Vagina (tissue), 2 donors: ENCODE measurements at places on chromosomes 5 and 9. TPM values are rescaled to one million over a fixed set of nuclear protein-coding genes. Genes with fewer than 3 reads are reported as not detected.

Gene LCNL1
- 2.0 TPM for total RNA-seq

Gene GARIN3
- not detected for total RNA-seq

DNA sequence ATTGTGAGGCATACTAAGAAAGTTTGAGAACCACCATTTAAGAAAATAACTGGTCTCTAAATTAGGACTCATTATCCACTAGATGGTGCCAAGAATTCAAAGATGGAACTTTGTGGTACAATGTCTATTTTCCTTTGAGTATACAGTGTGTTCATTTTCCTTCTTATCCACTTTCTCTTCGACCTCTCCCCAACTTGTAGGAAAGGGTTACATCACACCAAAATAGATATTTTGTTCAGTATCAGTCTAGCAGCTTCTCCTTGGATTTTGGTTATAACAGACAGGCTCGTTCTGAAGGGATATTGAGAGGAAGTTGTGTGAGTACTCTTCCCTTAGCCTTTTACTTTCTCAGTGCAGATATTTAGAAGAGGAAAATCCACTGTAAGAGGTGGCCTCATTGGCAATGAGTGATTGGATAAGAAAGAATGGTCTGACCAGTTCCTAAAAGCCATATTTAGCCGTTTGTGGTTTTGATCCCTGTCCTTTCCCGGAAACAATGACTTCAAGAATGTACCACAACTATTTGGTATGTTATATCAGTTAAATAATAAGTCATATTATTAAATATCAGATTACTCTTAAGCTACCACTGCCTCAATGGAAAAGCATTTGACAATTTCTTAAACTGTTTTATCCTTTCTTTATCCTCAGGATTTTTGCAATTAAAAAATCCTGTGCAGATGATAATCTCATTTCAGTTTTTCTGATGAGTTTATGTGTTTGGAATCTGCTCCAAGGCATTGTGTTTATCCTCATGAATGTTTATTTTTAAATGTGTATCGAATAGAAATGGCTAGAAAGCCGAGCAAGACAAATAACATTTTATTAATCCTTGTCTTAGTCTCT, 69.0 kb upstream of the GRAMD2B start:
- peak overlapping the region; percentile 39 for H3K27ac ChIP-seq
- H3K4me3 ChIP-seq, result no peak overlapping the region
- H3K27me3 ChIP-seq, result no peaks in the 10 kb centered on the region
- peaks cover 11% of the 10 kb centered on the region for H3K4me1 ChIP-seq
- no peaks in the 10 kb centered on the region for H3K36me3 ChIP-seq

Gene ANKRD55
- total RNA-seq, result 0.74 TPM

Gene OR1Q1
- total RNA-seq, result not detected

GRCh38 chr5:119388619-119389190, 32.9 kb downstream of the TNFAIP8 start:
- peaks cover 70% of the 10 kb centered on the region for H3K4me1 ChIP-seq
- no peaks in the 10 kb centered on the region for H3K36me3 ChIP-seq
- no peaks in the 10 kb centered on the region for H3K27me3 ChIP-seq
- no peak overlapping the region for H3K4me3 ChIP-seq

GRCh38 chr5:154038707-154039457, at the start of the genes FAM114A2 and MFAP3:
Gene FAM114A2, minus strand, starts transcription at chr5:154038910. Its CDS starts 3,957 bp downstream, at chr5:154034953.
Gene MFAP3, plus strand, starts transcription at chr5:154038967. Its CDS starts 10,756 bp downstream, at chr5:154049723.
- DNase-seq, result no peak
- H3K27ac ChIP-seq, result peak within 1 kb of the TSS; percentile 79
- H3K4me3 ChIP-seq, result peak within 1 kb of the TSS; percentile 83
- no peaks in the 10 kb centered on the region for H3K27me3 ChIP-seq
- peaks cover 40% of the 10 kb centered on the region for H3K4me1 ChIP-seq
- no peaks in the 10 kb centered on the region for H3K36me3 ChIP-seq

GRCh38 chr5:151779531-151780125, 7.9 kb downstream of the G3BP1 start:
- no peaks in the 10 kb centered on the region for H3K27me3 ChIP-seq
- H3K4me1 ChIP-seq, result peaks cover 98% of the 10 kb centered on the region
- H3K36me3 ChIP-seq, result no peaks in the 10 kb centered on the region
- H3K27ac ChIP-seq, result no peak overlapping the region

DNA sequence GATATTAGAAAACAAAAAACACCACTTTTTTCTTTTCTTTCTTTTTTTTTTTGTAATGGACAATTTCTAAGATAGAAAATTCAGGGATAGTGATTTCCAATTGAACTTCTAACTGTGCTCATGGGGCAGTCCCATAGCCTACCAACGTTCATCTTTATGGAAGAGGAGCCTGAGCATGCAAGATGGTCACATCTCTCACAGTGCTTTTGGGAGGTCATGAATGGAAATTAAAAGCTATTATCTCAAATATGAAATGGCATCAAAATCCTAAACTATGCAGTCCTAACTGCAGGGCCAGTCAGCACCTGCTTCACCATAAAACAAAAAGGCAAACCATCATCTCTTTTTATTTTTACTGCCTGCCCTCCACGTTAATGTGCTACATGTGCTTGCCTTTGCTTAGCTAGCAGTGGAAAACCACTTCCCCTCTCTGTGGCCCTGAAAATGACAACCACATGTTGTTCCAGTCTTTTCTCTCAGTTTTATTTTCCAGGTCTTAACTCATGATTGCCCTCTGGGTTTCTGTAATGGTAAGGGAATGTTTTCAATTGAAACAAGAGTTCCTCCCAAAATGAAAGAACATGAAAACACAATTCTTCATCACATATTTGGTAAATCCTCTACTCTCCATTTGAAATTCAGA, 16.7 kb downstream of the IFNB1 start:
- H3K27ac ChIP-seq, result no peak overlapping the region
- H3K4me1 ChIP-seq, result no peaks in the 10 kb centered on the region
- no peaks in the 10 kb centered on the region for H3K27me3 ChIP-seq
- no peak overlapping the region for H3K4me3 ChIP-seq

DNA sequence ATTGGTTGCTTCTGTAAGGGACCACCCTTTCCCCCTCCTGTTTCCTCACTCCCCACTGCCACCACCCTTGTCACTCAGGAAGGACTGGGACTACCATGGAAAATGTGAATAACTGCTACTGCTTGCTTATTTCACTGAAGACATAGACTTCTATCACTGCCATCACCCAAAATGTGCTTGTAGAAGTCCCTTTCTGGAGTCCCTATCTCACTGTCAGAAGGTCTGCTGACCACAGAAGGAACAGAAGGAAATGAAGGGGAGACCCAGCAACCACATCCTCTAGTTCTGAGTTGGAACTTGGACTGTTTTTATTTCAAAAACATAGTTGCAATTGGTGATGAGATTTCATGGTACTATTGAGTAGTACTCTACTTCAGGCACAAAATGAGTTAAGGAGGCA, 122.5 kb downstream of the NPR3 start:
- no peak for DNase-seq
- no peaks in the 10 kb centered on the region for H3K27me3 ChIP-seq
- H3K36me3 ChIP-seq, result no peaks in the 10 kb centered on the region
- no peak overlapping the region for H3K27ac ChIP-seq

Gene NTNG2
- 0.98 TPM for total RNA-seq
